Transverse colon (tissue), 4 donors: ENCODE measurements at places on chromosomes 11 and 22. TPM values are rescaled to one million over a fixed set of nuclear protein-coding genes. Genes with fewer than 3 reads are reported as not detected.

GRCh38 chr11:132168344-132168981 is 798.0 kb downstream of the NTM start:
- no peak for DNase-seq
- no peaks in the 10 kb centered on the region for H3K27me3 ChIP-seq
- no peaks in the 10 kb centered on the region for H3K36me3 ChIP-seq
- H3K4me1 ChIP-seq, result no peaks in the 10 kb centered on the region

DNA sequence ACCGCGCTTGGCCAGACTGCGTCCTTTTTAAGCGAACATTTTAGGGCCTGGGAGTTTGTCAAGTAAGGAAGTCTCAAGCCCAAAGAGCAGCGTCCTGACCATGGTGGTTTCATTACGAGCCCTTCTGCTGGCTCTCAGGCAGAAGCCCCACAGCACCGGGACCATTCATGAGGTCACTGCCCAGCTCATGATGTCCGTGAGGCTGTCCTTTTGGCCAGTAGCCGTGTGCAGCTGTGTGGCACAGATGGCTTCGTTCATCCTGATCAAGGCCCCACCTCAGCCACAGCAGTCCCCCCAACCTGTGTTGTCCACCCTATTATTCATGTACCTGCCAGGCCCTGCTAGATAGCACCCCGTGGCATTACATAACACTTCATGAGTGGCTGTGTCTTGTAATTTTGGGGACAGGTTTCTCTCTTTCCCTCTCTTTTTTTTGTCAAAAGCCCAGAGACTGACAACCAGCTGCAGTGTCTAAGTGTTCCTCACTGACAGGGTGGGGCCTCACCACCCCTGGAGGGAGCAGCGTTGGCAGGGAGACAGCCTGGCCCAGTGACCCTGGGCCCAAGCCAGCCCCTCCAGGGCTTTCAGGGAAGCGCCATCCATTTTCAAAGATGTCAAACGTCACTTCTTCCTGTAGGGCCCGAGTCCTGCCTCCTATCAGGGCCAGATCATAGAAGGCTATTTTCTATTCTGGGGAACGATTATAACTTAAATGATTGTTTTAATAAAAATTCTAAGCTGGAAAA is 21.8 kb upstream of the CABP7 start:
- no peak for DNase-seq
- H3K4me1 ChIP-seq, result peaks cover 22% of the 10 kb centered on the region
- H3K27ac ChIP-seq, result no peak overlapping the region
- H3K27me3 ChIP-seq, result peaks cover 7% of the 10 kb centered on the region
- peaks cover 3% of the 10 kb centered on the region for H3K36me3 ChIP-seq
- H3K4me3 ChIP-seq, result no peak overlapping the region

DNA sequence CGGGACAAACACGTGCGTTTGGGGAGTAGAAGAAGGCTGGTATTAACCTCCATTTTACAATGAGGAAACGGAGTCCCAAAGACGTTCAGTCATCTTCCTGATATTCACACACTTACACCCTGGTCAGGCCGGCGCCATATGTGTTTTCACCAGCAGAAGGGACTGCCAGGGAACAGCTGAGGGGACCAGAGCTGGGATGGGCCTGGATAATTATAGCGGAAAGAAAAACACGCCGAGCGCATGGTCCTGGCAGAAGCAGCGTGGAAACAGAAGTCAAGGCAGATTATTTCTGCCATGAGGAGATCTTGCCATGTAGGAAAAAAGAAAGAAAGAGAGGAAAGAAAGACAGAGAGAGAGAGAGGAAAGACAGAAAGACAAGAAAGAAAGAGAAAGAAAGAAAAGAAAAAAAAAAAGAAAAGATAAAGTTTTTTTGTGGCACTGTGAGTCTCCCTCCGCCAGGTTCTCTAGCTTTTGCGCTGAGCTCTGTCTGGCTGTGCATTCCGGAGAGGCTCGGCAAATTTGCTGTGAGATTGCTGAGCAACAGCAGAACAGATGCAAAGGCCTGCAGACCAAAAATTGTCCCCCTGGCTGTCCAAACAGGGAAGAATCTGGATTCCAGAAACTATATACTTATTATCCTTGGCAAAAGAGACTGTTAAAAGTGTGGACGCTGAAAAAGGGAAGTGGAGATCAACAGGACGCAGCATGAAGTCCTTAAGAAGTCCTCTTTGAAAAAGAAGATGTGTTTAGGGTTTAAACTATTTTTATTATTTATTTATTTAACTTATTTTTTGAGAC is 1.3 kb upstream of the UCP2 start:
- no peaks in the 10 kb centered on the region for H3K27me3 ChIP-seq
- peak overlapping the region; percentile 92 for H3K27ac ChIP-seq
- H3K4me1 ChIP-seq, result peaks cover 17% of the 10 kb centered on the region
- no peaks in the 10 kb centered on the region for H3K36me3 ChIP-seq
- H3K4me3 ChIP-seq, result peak overlapping the region; percentile 64

KREMEN1 gene
- 5.2 TPM for total RNA-seq

C11orf21 gene
- total RNA-seq, result not detected

- H3K4me1 ChIP-seq, result peaks cover 5% of the 10 kb centered on the region
- DNase-seq, result no peak
- no peak overlapping the region for H3K4me3 ChIP-seq
- no peaks in the 10 kb centered on the region for H3K27me3 ChIP-seq
- no peak overlapping the region for H3K27ac ChIP-seq
Observed at GRCh38 chr11:75196426-75196825, 44.1 kb upstream of the TPBGL start.

- peaks cover 10% of the 10 kb centered on the region for H3K4me1 ChIP-seq
- no peaks in the 10 kb centered on the region for H3K27me3 ChIP-seq
- H3K4me3 ChIP-seq, result no peak overlapping the region
- H3K36me3 ChIP-seq, result no peaks in the 10 kb centered on the region
- peak; percentile 72 for DNase-seq
- no peak overlapping the region for H3K27ac ChIP-seq
Observed at GRCh38 chr11:46367244-46367915, 14.1 kb upstream of the MDK start.

GRCh38 chr11:102006835-102007566 is 40.2 kb upstream of the CFAP300 start:
- H3K27me3 ChIP-seq, result no peaks in the 10 kb centered on the region
- no peak overlapping the region for H3K4me3 ChIP-seq
- H3K4me1 ChIP-seq, result peaks cover 16% of the 10 kb centered on the region
- peak overlapping the region; percentile 80 for H3K27ac ChIP-seq
- no peaks in the 10 kb centered on the region for H3K36me3 ChIP-seq

CNIH2 gene
- not detected for total RNA-seq

- no peak overlapping the region for H3K27ac ChIP-seq
- DNase-seq, result no peak
- no peaks in the 10 kb centered on the region for H3K27me3 ChIP-seq
Observed at GRCh38 chr11:133844217-133844616, 1.1 kb downstream of the SPATA19 start.

GRCh38 chr11:102007567-102008437 is 39.4 kb upstream of the CFAP300 start:
- peak; percentile 60 for DNase-seq
- peak overlapping the region; percentile 80 for H3K27ac ChIP-seq
- H3K4me3 ChIP-seq, result no peak overlapping the region
- H3K36me3 ChIP-seq, result no peaks in the 10 kb centered on the region

DNA sequence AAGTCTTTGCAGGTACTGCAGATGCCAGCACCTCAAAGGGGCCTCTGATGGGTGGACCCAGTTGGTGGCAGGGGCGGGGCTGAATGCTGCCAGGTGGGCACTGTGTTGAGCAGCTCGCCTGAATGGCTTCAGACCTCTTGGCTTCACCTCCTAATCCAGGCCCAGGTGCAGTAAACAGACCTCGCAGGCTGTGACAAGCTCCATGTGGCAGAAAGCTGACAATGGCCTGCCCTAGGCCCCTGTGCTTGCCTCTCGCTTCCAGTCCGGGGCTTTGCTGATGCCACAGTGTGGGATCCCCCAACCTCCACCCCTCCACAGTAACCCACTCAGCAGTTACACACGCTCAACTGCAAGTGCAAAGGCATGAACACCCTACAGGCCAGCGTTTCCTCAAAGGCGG is 9.4 kb downstream of the IGLL1 start:
- H3K27me3 ChIP-seq, result peaks cover 23% of the 10 kb centered on the region
- DNase-seq, result no peak
- no peak overlapping the region for H3K27ac ChIP-seq
